Spleen (tissue), 13 donors: ENCODE measurements at places on chromosomes 12 and 14.

- DNase-seq, result no peak
Measured at GRCh38 chr12:2179953-2180736, 127.4 kb downstream of the CACNA1C start.

DNA sequence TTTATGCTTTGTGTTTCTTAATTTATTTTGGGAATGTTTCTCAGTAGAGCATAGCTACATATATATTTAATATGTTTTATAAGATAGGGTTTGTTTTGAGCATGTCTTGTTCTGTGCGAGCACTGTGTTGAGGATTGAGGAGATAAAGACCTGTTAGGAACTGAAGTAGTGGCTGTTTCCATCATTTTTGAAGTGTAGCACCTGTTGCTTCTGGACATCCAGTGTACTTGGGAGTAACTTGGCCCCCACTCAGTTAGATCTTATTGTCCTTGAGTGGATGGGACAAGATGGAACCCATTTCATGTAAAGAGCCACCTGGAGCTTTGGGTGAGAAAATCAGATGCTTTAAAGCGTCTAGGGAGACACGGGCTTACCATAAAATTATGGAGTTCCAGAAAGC lies 8.7 kb downstream of the PPP2R5C start:
- DNase-seq, result no peak

DNA sequence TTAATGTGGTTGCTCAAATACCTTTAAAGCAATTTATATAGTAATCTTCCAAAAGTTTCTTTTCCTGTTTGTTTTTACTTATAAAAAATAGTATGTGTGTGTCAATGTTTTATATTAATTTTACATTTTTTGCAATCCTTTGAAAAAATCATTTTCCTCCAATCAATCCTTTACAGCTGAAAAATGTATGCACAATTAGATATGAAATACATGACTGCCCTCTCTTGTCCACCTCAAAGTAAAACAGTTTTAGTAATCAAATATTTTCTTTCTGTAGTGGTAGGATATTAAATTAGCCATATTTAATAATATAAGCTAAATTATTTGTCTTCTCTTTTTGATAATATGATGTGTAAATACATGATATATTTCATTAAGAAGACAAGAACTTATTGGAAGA lies 269.9 kb downstream of the ADAMTS20 start:
- DNase-seq, result no peak

- DNase-seq, result no peak
Measured at GRCh38 chr12:123442774-123443173, 6.3 kb upstream of the RILPL2 start.

GRCh38 chr14:85344847-85345570 lies 184.9 kb upstream of the FLRT2 start:
- no peak for DNase-seq

GRCh38 chr12:110348431-110349059 lies 55.0 kb downstream of the ANAPC7 start:
- no peak for DNase-seq

- no peak for DNase-seq
Measured at GRCh38 chr12:124413401-124413800, 118.5 kb downstream of the RFLNA start.

DNA sequence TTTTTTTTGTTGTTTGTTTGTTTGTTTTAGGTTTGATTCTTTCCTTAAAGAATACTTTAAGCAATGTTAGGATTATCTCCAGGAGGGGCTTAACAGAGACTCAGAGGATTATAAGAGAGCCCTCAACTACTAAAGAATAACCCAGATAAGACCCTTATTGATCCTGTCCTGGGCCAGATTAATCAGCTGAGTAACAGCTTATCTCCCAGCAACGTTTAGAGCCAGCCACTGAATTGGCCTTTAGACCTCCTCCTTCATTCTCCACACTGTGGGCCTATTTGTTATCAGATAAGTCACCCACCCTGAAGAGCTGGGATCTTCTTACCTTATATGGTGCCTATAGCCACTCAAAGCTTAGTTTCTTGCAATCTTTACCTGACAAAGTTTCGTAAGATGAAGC lies 71.1 kb downstream of the FIGNL2 start:
- DNase-seq, result no peak

GRCh38 chr12:59699421-59700152 lies 103.8 kb downstream of the SLC16A7 start:
- DNase-seq, result no peak

- DNase-seq, result no peak
Measured at GRCh38 chr12:44457465-44457864, 418.6 kb downstream of the NELL2 start.

GRCh38 chr12:104490186-104490585 lies 33.4 kb downstream of the CHST11 start:
- DNase-seq, result no peak

GRCh38 chr12:23356440-23356839 lies 593.0 kb downstream of the SOX5 start:
- DNase-seq, result no peak

GRCh38 chr14:59085207-59085739 lies 103.2 kb upstream of the DAAM1 start:
- no peak for DNase-seq

- no peak for DNase-seq
Measured at GRCh38 chr14:44791730-44792129, 170.0 kb downstream of the KLHL28 start.

DNA sequence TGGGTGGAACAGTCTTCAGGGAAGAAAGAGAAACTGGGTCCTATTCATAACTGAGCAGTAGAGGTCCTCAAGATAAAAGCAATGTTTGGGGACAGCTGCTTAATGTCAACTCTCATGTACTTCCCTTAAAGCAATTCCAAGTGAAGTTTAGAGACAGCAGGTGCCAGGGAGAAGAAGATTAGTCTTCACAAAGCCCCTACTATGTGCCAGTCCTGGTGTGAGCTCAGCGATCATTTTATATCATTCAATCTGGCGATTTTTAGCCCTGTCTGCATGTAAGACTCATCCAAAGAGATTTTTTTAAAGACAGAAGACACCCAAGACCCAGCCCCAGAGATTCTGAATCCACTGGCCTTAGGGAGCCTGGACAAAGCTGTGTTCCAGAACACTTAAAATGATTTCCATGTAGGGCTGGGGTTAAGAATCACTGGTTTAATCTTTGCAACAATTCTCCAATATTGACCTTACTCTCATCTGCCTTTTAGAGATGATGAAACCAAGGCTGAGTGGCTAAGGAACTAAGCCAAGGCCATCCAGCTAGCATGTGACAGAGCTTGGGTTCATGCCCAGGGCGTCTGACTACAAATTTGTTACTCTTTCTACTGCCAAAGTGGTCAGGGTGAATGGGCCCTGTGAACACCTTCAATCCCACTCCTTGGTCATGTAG lies 404.5 kb upstream of the TBX3 start:
- no peak for DNase-seq

DNA sequence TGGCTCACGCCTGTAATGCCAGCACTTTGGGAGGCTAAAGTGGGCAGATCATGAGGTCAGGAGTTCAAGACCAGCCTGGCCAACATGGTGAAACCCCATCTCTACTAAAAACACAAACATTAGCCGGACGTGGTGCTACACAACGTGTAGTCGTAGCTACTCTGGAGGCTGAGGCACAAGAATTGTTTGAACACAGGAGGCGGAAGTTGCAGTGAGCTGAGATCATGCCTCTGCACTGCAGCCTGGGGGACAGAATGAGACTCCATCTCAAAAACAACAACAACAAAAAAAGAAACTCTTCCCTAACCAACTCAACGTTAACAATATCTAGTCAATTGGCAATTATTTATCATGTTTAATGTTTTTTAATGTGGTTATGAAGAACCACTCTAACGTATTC lies 89.3 kb downstream of the EPS8 start:
- no peak for DNase-seq

DNA sequence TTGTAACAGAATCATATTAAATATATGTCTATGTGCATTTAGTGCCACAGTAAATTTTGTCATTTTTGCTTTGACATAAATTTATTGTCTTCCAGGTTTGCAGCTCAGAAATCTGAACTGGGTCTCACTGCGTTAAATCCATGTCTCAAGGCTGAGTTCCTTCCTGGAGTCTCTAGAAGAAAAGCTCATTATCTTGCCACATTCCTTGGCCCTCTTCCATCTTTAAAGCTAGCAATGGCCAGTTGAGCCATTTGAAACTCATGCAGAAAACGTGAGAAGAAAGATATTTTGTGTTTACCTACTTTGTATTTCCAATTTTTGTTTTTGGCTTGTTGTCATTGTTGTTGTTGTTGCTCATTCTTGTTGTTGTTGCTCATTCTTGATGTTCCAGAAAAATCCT lies 10.7 kb downstream of the PRH1 start:
- DNase-seq, result no peak
